ENCODE measurements at places on chromosomes 5 and 9. TPM values are rescaled to one million over a fixed set of nuclear protein-coding genes. Genes with fewer than 3 reads are reported as not detected.

The PCDHAC1 gene
- total RNA-seq = under 0.01 TPM

The LURAP1L gene
- 3.9 TPM for total RNA-seq

The KCNN2 gene
- total RNA-seq = not detected

The MAP1B gene
- 50.8 TPM for total RNA-seq

The NME5 gene
- 1.1 TPM for total RNA-seq

The ORM2 gene
- total RNA-seq = not detected

The RPL35 gene
- 2,855 TPM for total RNA-seq

The CER1 gene
- not detected for total RNA-seq

The SQSTM1 gene
- total RNA-seq = 478 TPM

The C5orf34 gene
- 6.7 TPM for total RNA-seq

The LCN15 gene
- total RNA-seq = not detected

The MAST4 gene
- 24.0 TPM for total RNA-seq

The PCDHGB3 gene
- total RNA-seq = 0.46 TPM

The LCN2 gene
- total RNA-seq = not detected

The CCL21 gene
- not detected for total RNA-seq

The GMCL2 gene
- not detected for total RNA-seq

The CDKN2B gene
- 14.9 TPM for total RNA-seq

The PTPN3 gene
- not detected for total RNA-seq

The KCNMB1 gene
- 0.32 TPM for total RNA-seq

The DMRT3 gene
- not detected for total RNA-seq

The PCDHA6 gene
- total RNA-seq = under 0.01 TPM
